ENCODE measurements at places on chromosomes 16 and 17. TPM values are rescaled to one million over a fixed set of nuclear protein-coding genes. Genes with fewer than 3 reads are reported as not detected.
A peak's percentile ranks its signal among the peaks of the same experiment; 100 is the strongest.

The KRT13 gene
- not detected for total RNA-seq

The PAQR4 gene
- 1.0 TPM for total RNA-seq

The TBX2 gene
- 98.1 TPM for total RNA-seq

The BEAN1 gene
- not detected for total RNA-seq

The NAGS gene
- total RNA-seq, result 7.4 TPM

The C1QTNF8 gene
- not detected for total RNA-seq

The DNASE1L2 gene
- 0.77 TPM for total RNA-seq

DNA sequence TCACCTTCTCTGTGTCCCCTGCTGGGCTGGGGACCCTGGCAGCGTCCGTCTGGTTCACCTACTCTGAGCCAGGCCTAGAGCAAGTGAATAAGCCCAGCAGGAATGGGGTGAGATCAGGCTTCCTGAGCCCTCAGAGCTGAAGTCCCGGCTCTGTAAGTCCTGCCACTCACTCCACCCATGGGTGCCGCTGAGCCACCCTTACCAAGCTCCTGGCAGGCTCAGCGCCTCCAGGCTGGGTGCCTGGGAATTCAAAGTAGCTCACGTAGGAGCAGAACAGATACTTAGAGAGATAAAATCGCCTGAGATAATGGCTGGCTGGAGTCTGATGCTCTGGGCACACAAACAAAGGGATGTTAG is 9.8 kb upstream of the LASP1NB start:
- no peak for DNase-seq

DNA sequence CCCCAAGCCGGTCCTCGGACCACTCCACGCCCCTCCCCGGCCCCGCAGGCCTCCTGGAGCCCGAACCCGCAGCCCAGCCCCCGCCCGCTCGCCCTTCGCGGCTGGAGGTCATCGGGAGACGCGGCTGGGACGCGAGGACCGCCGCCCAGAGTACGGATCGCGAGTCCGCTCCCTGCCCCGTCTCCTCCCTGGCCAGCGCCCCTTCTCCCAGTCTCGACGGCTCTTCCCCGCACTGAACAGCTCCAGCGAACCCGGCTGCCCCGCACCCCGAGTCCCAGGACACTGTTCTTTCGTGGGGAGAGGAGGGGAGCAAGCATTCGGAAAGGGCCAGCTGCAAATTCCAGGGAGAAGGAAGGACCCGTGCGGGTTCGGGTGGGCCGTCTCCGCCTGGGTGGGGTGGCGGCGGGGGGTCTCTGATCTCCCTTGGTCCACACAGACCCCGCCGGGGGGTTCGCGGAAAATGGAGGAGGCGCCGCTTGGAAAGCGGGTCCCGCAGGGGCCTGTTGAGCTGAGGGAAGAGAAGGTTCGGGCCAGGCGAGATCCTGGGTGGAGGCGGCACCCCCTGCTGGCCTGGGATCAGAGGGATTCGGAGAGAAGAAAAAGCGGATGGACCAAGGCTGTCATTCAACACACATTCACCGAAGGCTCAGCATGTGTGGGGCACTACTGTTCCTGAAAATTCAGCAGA is 632 bp upstream of the RTN4RL1 start:
- peak; percentile 54 for DNase-seq

GRCh38 chr16:27701381-27701780 is 151.4 kb downstream of the KATNIP start:
- no peak for DNase-seq

DNA sequence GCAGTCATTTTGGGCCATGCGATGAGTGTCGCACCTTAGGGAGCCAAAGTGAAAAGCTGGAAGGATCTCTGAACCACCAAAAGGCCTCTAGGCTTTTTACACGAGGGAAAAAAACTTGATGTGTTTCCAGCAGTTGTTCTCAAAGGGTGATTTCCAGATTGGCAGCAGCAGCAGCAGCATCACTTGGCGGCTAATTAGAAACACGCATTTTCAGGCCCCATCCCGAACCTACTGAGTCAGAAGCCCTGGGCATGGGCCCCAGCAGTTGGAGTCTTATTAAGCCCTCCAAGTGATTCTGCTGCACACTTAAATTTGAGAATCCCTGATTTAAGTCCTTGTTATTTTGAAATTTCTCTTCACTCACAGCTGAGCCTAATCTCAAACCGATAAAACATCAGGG is 25.3 kb upstream of the PYY start:
- no peak for DNase-seq

GRCh38 chr16:23134274-23134673 is 15.0 kb downstream of the USP31 start:
- DNase-seq, result peak; percentile 9

DNA sequence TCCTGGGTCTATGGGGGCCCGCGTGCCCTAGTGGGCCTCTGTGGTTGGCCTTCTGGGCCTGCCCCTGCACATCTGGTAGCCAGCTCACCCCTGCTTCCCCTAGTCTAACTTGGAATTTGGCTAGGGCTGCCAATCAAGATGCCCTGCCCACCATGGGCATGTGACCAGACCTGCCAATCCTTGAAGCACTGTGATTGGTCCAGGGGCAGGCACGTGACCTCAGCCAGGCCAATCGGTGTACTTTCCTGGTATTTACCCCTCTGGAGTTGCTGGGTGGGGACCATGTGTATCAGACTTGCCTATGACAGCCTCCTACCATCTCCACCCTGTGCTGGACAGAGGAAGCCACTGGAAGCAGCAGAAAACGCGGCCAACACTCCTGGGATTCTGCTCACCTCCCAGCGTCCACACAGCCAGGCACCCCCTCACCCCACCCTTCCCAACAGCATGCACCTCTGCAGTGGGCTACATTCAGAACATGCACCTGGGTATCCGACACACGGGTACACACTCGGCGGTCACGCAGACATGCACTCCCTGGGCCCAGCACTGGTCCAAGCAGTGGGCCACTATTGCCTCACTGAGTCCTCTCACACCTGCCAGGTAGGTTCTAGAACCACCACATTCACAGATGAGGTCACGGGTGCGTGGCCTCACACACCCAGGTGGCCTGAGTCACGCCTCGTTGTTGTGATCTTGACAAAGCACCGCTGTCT is 96.9 kb downstream of the RBFOX3 start:
- no peak for DNase-seq

- DNase-seq, result peak; percentile 3
Observed at GRCh38 chr16:53546988-53547391, 44.0 kb upstream of the AKTIP start.

DNA sequence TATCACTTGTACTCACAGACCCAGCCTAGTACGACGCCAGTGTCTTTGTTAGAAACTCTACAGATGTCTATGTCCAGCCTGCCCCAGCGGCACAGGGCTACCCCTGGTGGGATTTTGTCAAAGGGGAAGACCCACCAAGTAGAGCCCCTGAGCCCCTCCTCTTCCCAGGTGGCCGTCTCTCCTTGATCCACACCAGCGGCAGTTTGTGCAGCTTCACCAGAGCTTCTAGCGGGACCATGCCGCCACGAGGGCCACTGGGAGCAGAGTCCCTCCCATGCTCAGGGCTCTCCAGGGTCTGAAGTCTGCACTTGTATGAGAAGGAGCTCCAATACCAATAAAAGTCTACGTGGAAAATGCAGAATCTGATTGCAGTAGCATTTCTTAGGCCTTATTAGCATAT is 157.1 kb downstream of the RPTOR start:
- DNase-seq, result no peak

GRCh38 chr16:26749072-26749471 is 317.7 kb upstream of the C16orf82 start:
- DNase-seq, result no peak

DNA sequence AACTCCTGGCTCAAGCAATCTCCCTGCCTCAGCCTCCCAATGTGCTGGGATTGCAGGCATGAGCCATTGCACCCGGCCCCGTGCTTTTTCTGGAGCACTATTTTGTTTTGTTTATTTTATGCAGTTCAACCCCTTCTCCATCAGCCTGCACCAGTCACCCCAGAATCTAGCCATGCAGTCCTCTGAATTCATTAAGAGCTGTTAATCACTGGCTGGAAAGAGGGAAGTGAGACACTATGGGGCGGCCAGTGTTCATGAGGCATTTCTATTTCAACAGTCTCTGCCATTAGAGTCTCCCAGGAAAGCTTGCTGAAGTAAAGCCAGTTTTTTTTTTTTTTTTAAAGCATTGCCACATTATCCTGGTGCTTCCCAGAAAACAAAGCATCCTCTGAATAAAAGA is 1.7 kb downstream of the VWA3A start:
- no peak for DNase-seq

DNA sequence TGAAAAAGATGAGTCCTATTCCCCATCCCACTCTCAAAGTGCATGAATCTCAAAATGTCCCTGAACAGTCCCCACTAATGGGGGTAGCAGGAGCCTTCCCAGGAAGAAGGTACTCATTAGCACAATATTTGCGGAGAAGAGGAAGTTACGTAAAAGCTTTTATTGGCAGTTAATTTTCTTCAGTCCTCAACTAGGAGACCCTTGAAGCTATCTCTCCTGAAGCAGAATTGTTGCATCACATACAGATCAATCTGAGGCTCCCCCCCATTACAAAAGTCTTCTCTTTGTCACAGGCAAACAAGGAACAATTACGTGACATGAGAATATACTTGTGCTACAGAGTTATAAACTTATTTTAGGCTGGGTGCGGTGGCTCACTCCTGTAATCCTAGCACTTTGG is 14.2 kb downstream of the SLFN12L start:
- DNase-seq, result no peak

GRCh38 chr16:16143931-16144330 is 79.4 kb downstream of the ABCC6 start:
- DNase-seq, result no peak

DNA sequence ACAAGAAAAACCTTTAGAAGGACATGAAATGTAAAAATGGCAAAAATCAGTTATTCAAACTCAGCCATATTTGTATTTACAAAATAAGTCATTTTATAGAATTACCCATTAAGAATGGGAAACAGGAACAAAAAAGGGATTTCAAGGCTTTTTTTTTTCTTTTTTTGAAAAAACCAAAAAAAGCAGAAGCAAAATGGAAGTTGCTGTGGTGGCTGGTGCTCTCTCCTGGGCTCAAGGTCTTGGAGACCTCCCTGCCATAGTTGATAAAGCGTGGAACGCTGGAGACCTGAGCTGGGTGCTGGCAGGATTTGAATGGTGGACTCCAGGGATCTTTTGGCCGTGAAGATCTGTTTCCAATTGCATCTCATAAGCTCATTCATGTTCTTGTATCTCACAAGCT is 3.1 kb downstream of the PLCG2 start:
- no peak for DNase-seq

GRCh38 chr17:28661635-28662526 is at the start of the genes SDF2 and SUPT6H:
TSS of gene SDF2 (minus strand) at chr17:28661906. CDS start at chr17:28661876, 30 bp downstream.
TSS of gene SUPT6H (plus strand) at chr17:28662205. CDS start at chr17:28673402, 11,197 bp downstream.
- DNase-seq, result peak; percentile 79

DNA sequence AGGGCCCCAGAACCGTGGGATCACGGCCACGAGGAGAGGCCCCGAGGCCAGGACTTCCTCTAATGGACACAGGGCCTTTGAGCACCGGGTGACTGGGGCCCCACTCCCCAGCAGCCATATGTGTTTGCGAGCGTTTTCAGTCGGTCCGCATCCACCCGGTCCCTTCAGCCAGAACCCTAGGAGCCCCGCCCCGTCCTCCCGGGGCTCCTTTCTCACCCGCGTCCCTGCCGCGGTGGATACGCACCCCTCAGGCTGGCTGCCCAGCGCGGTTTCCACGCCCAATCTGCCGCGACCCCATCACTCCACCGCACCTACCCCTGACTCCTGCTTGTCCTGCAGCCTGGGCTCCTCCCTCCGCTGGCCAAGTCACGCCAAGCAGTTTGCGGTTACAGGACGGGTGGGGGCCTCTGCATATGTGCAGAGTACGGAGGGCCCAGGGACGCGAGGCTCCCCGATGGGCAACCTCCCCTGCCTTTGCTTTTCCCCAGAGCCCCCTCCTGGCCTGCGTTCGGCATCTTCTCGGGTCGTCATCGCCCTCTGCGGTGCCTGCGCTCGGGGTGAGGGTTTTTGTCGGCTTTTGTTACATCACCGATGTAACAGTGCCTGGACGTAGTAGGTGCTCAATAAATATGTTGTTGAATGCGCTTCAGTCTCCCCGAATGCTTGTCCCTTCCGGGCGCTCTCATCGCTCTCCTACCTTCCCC is 1.0 kb upstream of the TTYH2 start:
- DNase-seq, result peak; percentile 40

- peak; percentile 9 for DNase-seq
Observed at GRCh38 chr17:29588562-29589411, 661 bp downstream of the GIT1 start.

- no peak for DNase-seq
Observed at GRCh38 chr17:65074778-65075250, 18.3 kb upstream of the GNA13 start.

DNA sequence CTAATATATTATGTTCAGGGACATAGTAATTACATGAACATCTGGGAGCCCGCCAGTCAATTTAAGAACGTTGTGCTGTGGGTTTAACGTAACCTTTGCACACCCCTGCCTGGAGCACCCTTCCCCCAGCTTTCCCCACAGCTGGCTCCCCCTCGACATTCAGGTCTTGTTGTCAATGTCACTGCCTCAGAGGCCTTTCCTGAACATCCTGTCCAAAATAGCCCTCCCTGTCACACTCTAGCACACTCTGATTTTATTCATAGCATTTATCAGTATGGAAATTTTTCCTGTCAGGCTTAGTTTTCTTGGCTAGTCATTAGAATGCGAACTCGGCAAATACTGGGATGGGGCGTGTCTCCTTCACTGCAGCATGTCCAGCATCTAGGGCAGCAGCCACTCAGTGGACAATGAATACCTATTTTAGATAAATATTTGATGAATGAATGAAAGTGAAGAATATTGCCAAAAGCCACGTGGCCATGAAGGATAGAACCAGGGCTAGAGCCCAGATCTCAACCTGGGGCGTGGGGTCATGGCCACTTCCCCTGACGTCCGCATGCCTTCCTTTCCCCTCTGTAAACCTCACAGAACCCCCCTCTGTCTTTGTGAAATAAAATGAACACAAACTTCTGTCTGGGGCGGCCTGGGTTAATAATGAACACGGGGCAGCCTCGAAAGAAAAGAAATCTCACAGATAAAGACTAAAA is 10.5 kb downstream of the PIK3R6 start:
- DNase-seq, result no peak

- no peak for DNase-seq
Observed at GRCh38 chr17:35313875-35314409, 59.5 kb downstream of the SLFN11 start.

- no peak for DNase-seq
Observed at GRCh38 chr16:23929856-23930255, 94.1 kb downstream of the PRKCB start.

Measured in fibroblast of lung (primary cell).